ENCODE measurements at places on chromosomes 13 and 19.

- no peak for DNase-seq
Observed at GRCh38 chr13:113224486-113224885, 15.1 kb downstream of the CUL4A start.

DNA sequence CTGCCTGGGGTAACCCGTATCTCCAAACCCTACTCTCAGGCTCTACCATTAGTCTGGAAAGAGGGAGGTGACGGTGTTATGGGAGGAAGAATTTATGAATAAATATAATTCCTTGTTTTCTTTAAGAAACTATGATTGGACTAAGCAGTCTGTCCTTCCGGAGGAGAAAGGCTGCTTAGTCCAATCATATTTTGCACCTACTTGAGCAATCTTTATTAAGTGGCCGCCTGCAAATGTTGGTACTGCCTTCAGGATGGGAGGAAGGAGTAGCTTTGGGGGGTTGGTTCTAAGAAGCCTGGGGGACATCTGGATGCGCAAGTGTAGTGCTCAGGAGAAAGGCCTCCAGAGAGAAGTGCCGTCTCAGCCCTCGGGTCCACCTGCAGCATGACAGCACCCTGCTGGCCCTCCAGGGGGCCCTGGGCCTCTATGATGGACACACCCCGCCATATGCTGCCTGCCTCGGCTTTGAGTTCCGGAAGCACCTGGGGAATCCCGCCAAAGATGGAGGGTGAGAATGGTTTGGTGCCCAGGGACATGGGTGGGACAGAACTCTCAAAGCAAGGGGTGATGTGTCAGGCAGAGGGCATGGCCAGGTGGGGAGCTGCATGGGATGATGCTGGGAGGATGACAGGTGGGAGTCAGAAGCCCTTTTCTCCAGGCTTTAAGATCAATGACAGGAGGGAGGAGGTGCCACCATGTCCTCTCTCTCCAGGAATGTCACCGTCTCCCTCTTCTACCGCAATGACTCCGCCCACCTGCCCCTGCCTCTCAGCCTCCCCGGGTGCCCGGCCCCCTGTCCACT lies 4.1 kb downstream of the ACP4 start:
- DNase-seq: no peak

- DNase-seq: no peak
Observed at GRCh38 chr19:34067861-34068271, 104.4 kb upstream of the LSM14A start.

- no peak for DNase-seq
Observed at GRCh38 chr13:114106991-114107685, 25.3 kb downstream of the RASA3 start.

- DNase-seq: no peak
Observed at GRCh38 chr13:101624210-101624922, 171.9 kb downstream of the ITGBL1 start.

GRCh38 chr13:28438598-28439334 lies 56.2 kb downstream of the FLT1 start:
- DNase-seq: no peak

GRCh38 chr19:7442423-7442822 lies 46.4 kb downstream of the PEX11G start:
- no peak for DNase-seq

DNA sequence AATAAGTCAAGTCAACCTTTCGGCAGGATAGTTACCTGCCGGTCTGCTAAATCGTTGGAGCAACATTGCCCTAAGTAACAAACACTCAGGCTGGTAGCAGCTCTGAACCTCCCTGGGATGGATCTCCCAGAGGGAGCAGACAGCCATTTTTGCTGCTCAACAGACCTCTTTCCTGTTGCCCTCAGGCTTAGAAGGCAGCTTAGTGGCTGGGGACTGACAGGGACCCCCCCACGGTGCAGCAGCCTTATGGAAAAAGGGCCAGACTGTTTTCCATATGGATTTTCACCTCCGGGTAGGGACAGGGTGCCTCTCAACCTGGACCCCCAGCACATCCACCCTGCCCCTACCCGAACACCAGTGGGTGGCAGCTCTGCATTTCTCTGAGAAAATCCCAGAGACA lies 49.7 kb downstream of the UBL3 start:
- no peak for DNase-seq

DNA sequence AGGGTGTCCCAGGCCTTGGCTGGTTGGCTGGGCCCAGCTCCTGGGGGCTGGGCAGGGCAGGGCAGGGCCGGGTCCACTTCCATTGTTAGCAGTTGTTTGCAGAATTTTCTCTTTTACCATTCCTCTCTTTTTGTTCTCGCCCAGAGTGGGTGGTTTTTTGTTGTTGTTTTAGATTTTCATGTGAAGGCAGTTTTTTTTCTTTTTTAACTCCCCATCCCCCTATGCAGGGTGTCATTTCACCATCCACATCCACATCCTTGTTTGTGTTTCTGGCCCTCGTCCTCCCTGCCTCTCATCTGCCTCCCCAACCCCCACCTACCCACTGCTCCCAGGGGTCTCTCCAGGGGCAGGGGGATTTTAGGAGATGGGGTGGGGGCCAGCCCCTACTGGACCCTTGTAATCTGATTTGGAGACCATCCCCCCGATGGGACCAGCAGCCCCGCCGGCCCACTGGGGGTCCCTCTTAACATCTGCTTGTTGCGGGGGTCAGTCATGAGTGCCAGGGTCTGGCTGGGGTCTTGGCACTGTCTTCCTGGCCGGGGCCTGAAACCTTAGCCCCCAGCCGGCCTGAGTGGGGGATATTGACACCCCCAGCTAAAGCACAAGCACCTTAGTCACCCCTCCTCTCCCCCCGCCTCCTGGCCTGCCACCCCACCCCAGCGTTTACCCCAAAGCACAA lies 10.4 kb downstream of the STX10 start:
- DNase-seq: no peak

- no peak for DNase-seq
Observed at GRCh38 chr19:30861919-30862318, 487.3 kb downstream of the TSHZ3 start.

GRCh38 chr19:18452386-18452785 lies 14.5 kb upstream of the ISYNA1 start:
- DNase-seq: no peak

- DNase-seq: no peak
Observed at GRCh38 chr19:20171285-20171684, 4.3 kb downstream of the ZNF486 start.

DNA sequence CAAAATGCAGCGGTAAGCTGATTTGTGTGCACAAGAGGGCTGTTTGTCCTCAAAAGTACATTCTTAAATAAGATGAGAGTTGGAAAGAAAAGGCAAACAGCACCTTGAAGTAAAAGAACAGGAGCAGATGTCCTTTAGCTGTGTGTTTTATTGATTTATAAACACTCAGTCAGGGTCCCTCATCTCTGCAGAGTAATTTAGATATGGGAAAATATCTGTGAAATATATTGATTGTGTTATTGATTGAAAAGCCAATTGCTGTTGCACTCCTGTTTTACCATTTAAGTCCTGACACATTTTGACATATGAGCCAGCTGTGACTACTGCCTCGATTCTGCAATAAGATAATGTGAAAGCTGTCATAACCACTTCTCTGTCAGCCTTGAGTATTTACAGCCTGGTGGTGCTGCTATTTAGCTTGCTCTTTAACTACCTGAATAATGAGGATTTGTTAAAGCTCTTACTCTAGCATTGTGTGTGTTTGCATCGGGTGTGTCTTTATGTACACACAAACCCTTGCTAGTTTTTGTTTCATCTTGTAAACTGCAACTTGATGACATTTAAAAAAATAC lies 550.1 kb downstream of the DACH1 start:
- DNase-seq: peak; percentile 6

GRCh38 chr13:48485432-48485831 lies 47.4 kb downstream of the RCBTB2 start:
- no peak for DNase-seq

DNA sequence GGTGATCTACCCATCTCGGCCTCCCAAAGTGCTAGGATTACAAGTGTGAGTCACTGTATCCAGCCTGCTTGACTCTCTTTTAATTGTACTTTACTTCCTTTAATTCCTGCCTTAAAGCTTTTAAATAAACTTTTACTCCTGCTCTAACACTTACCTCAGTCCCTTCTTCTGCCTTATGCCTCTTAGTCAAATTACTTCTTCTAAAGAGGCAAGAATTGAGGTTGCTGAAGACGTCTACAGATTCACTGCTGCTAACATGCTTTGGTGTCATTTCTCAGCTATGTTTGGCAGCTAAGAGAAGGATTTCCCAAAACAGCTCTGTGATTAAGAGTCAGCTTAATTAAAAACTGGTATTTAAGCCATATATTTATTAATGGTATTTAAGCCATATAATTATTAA lies 32.9 kb upstream of the CD177 start:
- DNase-seq: no peak

- no peak for DNase-seq
Observed at GRCh38 chr13:50226515-50227155, 211.4 kb downstream of the KCNRG start.
